ENCODE measurements at places on chromosomes 6 and 20.

DNA sequence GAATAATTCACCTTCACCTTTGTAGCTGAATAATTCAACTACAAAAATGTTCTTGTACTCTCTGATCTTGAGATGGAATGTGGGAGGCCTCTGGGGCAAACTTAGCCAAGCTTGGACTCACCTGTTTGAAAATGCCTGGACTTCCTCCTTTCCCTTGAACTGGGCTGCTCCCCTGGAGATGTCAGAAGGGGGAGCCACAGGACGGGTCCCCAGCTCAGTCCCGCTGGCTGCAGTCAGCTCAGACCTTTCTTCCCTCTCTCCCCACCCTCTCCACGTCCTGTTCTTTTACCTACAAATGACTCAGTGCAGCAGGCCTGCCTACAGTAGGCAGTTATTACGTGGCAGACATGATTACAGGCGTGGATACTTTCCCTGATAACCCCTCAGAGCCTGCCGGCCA, 131.5 kb upstream of the RALGAPA2 start:
- peaks cover 12% of the 10 kb centered on the region for H3K27me3 ChIP-seq
- DNase-seq: no peak
- H3K4me3 ChIP-seq: no peak overlapping the region

GRCh38 chr6:87754828-87755227, 52.8 kb upstream of the AKIRIN2 start:
- no peak for DNase-seq
- H3K27me3 ChIP-seq: peaks cover 8% of the 10 kb centered on the region
- no peak overlapping the region for H3K27ac ChIP-seq
- no peak overlapping the region for H3K4me3 ChIP-seq
- H3K36me3 ChIP-seq: no peaks in the 10 kb centered on the region

- H3K36me3 ChIP-seq: no peaks in the 10 kb centered on the region
- no peak for DNase-seq
- no peak overlapping the region for H3K4me3 ChIP-seq
- no peak overlapping the region for H3K27ac ChIP-seq
Measured at GRCh38 chr6:148379481-148379880, 36.8 kb downstream of the SASH1 start.

- no peaks in the 10 kb centered on the region for H3K36me3 ChIP-seq
- peaks cover 7% of the 10 kb centered on the region for H3K4me1 ChIP-seq
- DNase-seq: no peak
Measured at GRCh38 chr6:163667372-163668060, 253.0 kb downstream of the QKI start.

GRCh38 chr6:63636518-63637021, 968 bp downstream of the PHF3 start:
- peak; percentile 8 for DNase-seq
- peaks cover 56% of the 10 kb centered on the region for H3K4me1 ChIP-seq
- H3K27me3 ChIP-seq: no peaks in the 10 kb centered on the region
- H3K4me3 ChIP-seq: peak overlapping the region; percentile 100

DNA sequence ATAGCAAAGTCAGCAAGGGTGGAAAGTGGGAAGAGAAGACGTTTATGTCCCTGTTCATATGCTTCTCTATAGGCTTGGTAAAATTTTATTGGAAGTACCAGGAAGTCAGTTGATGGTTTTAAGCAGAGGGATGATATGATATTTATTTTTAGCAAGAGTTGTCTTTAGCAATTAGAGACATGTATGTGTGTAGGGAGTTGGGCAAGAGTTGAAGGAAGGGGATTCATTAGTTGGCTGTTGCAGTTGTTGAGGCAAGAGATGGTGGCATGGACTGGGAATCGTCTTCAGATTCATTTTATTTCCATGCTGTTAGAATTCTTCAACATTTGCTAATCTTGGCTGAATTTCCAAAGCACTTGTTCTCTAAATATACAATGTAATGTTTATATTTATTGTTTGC, 85.6 kb downstream of the QKI start:
- H3K4me1 ChIP-seq: peaks cover 22% of the 10 kb centered on the region
- no peak for DNase-seq
- H3K4me3 ChIP-seq: no peak overlapping the region
- H3K36me3 ChIP-seq: peaks cover 14% of the 10 kb centered on the region
- H3K27ac ChIP-seq: no peak overlapping the region

- H3K4me1 ChIP-seq: peaks cover 13% of the 10 kb centered on the region
- DNase-seq: peak; percentile 29
- H3K27ac ChIP-seq: no peak within 1 kb of the TSS
- no peaks in the 10 kb centered on the region for H3K36me3 ChIP-seq
- H3K4me3 ChIP-seq: peak within 1 kb of the TSS; percentile 63
Measured at GRCh38 chr6:138161338-138162110, at the start of gene ARFGEF3. TSS of gene ARFGEF3 (plus strand) at chr6:138161939. CDS start at chr6:138162087, 148 bp downstream.

DNA sequence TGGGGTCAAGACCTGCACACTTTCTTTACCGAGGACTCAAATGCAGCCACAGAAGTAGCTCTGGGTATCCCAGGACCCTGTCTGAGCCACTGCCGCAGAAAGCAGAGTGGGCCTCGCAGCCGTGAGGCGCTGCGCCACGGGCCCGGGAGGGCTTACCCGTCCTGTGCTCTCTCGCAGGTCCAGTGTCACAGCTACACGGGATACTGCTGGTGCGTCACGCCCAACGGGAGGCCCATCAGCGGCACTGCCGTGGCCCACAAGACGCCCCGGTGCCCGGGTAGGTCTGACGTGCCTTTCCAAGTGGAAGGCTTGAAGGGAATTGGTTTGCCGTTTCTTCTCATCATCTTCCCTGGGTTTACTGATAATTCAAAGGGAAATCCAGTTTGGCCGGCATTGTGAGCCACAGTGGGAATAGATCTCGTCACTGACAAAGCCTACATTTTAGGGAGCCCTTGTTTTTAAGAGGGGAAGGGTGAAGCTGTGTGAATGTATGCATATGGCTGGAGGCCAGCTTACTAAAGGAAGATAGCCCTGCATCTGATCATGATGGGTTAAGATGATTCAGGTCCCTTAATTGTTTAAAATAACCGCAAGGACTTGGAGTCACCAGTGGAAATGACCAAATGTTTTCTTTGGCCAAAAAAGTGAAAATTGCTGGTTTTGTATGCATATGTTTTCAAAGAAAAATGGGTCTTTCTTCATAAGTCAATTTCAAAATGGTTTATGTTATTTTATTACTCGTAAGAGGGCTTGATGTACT, 86.6 kb downstream of the SMOC2 start:
- H3K4me1 ChIP-seq: no peaks in the 10 kb centered on the region
- no peaks in the 10 kb centered on the region for H3K27me3 ChIP-seq
- DNase-seq: no peak
- no peaks in the 10 kb centered on the region for H3K36me3 ChIP-seq
- no peak overlapping the region for H3K27ac ChIP-seq

DNA sequence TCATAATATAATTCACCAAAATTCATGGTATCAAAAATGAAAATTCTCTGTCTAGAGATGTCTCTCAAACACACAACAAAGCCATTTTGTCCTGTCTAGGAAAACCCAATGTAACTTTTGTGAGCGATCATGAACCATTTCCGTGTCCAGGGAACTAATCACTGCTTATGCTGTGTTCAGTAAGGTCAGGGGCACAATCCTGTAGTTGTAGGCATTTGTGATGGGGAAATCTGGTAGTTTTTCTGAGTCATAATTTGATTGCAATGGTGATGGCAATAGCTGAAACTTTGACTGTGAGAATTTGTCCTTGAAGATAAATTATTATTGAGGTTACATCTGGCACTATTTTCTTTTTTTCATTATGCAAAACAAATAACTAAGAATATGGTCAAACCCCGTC, 21.0 kb upstream of the GCLC start:
- H3K27me3 ChIP-seq: peaks cover 29% of the 10 kb centered on the region
- H3K27ac ChIP-seq: no peak overlapping the region
- H3K4me3 ChIP-seq: no peak overlapping the region
- no peaks in the 10 kb centered on the region for H3K36me3 ChIP-seq
- no peaks in the 10 kb centered on the region for H3K4me1 ChIP-seq
- no peak for DNase-seq

DNA sequence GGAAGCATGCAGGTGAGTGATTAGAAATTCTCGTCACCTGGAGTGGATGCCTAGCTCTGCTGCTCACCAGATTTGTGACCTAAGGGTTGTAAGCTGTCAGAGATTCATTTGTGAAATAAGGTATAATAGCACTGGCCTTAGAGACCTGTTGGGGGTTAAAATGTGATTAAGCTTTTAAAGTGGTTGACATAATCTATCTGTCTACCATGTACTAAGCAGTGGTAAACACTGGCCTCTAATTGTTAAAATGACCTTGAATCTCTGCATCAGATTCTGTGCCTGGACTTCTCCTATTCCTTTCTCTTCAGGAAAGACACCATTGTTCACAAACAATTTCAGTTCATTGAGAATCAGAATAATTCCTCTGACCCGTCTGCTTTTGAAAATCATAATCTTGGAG, 536.2 kb downstream of the CBLN4 start:
- no peak for DNase-seq
- H3K27me3 ChIP-seq: no peaks in the 10 kb centered on the region
- no peak overlapping the region for H3K4me3 ChIP-seq
- H3K27ac ChIP-seq: no peak overlapping the region
- H3K36me3 ChIP-seq: no peaks in the 10 kb centered on the region
